ENCODE measurements at places on chromosomes 6 and 20.

GRCh38 chr6:133410638-133411435 is 169.7 kb downstream of the EYA4 start:
- DNase-seq = no peak

GRCh38 chr20:4603724-4604123 is 118.0 kb upstream of the PRND start:
- no peak for DNase-seq

- no peak for DNase-seq
Measured at GRCh38 chr20:62787866-62788265, 8.4 kb upstream of the MRGBP start.

DNA sequence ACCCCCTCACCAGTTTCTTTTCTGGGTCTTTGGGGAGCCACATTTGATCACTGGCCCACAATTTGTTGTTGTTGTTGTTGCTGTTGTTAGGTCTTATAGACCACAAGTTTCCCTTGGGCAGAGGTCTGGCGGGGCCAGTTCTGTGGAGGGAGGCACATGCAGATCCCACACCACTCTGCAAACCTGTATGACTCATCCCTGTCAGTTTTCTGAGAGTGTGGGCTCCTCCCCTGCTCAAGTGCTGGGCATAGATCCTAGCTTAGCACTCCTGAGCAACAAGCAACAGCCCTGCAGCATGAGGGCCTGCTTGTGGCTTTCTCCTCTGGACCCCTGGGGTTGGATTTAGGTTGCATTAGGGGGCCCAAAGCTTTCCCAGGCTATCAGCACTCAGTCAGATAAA is 411.1 kb upstream of the HTR1E start:
- DNase-seq = no peak

- DNase-seq = no peak
Measured at GRCh38 chr20:51616060-51616459, 73.5 kb upstream of the NFATC2 start.

- DNase-seq = peak; percentile 13
Measured at GRCh38 chr20:54668271-54669039, 193.1 kb downstream of the DOK5 start.

DNA sequence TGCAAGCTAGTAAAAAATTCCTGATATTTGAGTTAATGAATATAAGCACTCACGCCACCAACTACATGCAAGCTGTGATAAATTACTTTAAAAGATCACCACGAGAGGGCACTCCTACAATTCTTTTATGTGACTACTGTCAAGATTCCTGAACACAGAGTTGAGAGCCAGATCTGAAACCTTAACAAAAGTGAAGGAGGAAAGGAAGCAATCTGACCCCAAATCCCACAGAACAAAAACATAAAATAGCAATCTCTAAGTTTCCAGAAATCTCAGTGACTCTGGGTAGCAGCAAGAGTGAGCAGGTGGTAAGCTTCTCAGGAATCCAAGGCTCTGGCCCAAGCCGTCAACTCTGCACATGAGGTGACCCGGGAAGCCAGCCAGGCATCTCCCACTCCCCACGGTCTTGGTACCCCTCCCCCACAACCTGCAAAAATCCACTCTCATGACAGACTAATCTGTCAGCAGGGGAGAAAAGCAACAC is 55.1 kb downstream of the STAU1 start:
- peak; percentile 72 for DNase-seq
